Stimulated activated naive B cell treated with anti-CD40 and anti-IgM and Interleukin-4, amounts not matched to agents 10 μg/mL and 1 μg/mL and 100 μg/mL, for 72 hours (primary cell): ENCODE measurements at places on chromosomes 6 and 20.
A peak's percentile ranks its signal among the peaks of the same experiment; 100 is the strongest.

DNA sequence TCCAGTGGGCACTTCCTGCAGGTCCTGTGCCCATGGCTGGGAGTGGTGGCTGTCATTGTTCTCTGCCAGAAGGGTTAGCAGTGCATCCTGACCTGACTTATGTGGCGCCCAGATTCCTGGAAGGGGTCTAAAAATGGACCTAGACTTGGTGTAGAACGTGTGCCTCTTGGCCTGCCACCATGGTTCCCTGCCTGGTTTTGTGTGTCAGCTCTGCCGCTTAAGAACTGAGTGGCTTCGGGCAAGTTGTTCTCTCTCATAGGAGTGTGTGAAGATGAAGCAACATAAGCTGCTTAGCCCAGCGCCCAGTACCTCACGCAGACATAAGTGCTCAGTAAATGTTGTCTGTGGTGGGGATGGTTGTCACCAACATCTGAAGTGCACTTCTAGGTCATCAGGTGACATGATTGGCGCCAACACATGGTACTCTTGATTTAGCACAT lies 52.1 kb downstream of the PTPN1 start:
- peak overlapping the region; percentile 71 for H3K27ac ChIP-seq
- H3K4me1 ChIP-seq, result peaks cover 62% of the 10 kb centered on the region
- no peak overlapping the region for H3K4me3 ChIP-seq
- no peaks in the 10 kb centered on the region for H3K27me3 ChIP-seq

DNA sequence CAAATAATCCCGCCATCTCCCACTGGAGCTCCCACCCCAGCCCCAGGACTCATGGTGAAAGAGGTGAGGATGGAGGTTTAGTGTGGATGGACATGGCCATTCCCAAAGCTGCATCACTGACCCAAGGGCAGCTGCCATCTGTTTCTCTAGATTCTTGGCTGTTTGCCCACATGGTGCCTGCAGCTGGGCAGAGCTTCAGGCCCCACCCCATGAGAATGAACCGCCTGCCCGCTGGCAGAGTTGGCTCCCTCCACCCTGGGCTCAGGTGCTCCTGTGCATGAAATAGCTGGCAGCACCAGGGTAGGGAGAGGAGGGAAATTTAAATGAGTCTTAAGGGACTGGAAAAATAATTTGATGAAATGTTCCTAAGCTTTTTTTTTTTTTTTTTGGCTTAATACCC lies 17.4 kb downstream of the SCML4 start:
- no peak for DNase-seq
- peaks cover 9% of the 10 kb centered on the region for H3K4me1 ChIP-seq
- no peak overlapping the region for H3K27ac ChIP-seq
- no peaks in the 10 kb centered on the region for H3K27me3 ChIP-seq
- peaks cover 4% of the 10 kb centered on the region for H3K36me3 ChIP-seq

DNA sequence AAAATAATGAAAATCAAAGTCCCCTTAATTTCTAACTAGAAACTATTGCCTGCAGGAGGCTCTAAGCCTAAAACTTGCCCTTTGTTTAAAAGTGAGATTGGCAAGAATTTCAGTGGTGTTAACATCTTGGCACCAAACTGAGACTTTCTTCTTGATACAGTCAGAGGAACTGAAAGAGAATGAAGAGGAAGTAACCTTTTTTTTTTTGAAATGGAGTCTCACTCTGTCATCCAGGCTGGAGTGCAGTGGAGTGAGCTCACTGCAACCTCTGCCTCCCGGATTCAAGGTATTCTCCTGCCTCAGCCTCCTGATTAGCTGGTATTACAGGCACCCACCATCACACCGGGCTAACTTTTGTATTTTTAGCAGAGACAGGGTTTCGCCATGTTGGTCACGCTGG lies 3.6 kb downstream of the DOP1A start:
- no peaks in the 10 kb centered on the region for H3K27me3 ChIP-seq
- H3K27ac ChIP-seq, result peak overlapping the region; percentile 65
- DNase-seq, result peak; percentile 17
- H3K4me3 ChIP-seq, result peak overlapping the region; percentile 11

- H3K4me1 ChIP-seq, result peaks cover 16% of the 10 kb centered on the region
- H3K36me3 ChIP-seq, result peaks cover 45% of the 10 kb centered on the region
- no peaks in the 10 kb centered on the region for H3K27me3 ChIP-seq
- no peak for DNase-seq
Measured at GRCh38 chr20:44633187-44633810, 18.2 kb downstream of the ADA start.

- peaks cover 6% of the 10 kb centered on the region for H3K4me1 ChIP-seq
- H3K4me3 ChIP-seq, result no peak overlapping the region
- no peak for DNase-seq
- H3K36me3 ChIP-seq, result peaks cover 3% of the 10 kb centered on the region
- peaks cover 5% of the 10 kb centered on the region for H3K27me3 ChIP-seq
Measured at GRCh38 chr20:19969106-19969505, 48.1 kb upstream of the NAA20 start.

- H3K27me3 ChIP-seq, result no peaks in the 10 kb centered on the region
- H3K4me1 ChIP-seq, result no peaks in the 10 kb centered on the region
- no peak overlapping the region for H3K4me3 ChIP-seq
Measured at GRCh38 chr6:166877906-166878305, 78.4 kb downstream of the RNASET2 start.

GRCh38 chr20:2751347-2751877 lies 49.0 kb downstream of the CPXM1 start:
- no peak overlapping the region for H3K27ac ChIP-seq
- peaks cover 37% of the 10 kb centered on the region for H3K4me1 ChIP-seq
- H3K4me3 ChIP-seq, result peak overlapping the region; percentile 57
- DNase-seq, result no peak
- no peaks in the 10 kb centered on the region for H3K36me3 ChIP-seq

DNA sequence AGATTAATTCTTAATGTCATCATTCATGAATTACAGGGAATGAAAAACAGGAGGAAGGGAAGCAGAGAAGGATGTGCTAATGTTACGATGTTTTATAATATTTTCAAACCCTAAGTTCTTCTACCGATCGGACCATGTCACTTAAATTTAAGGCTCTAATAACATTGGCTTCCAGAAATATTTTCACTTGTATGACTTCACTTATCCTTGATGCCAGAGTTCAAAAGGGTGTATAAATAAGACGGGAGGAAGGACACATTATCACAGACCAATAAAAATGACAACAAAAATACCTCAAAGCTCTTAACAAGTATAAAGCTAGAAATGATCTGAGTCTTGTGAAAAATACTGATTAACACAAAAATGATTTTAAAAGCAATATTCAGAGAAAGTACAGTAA lies 370.4 kb upstream of the CITED2 start:
- H3K4me3 ChIP-seq, result no peak overlapping the region
- DNase-seq, result no peak
- H3K36me3 ChIP-seq, result no peaks in the 10 kb centered on the region
- no peak overlapping the region for H3K27ac ChIP-seq

- no peaks in the 10 kb centered on the region for H3K4me1 ChIP-seq
- H3K27ac ChIP-seq, result no peak overlapping the region
- no peak overlapping the region for H3K4me3 ChIP-seq
- peaks cover 45% of the 10 kb centered on the region for H3K27me3 ChIP-seq
Measured at GRCh38 chr6:166684170-166684569, 57.1 kb upstream of the RPS6KA2 start.

DNA sequence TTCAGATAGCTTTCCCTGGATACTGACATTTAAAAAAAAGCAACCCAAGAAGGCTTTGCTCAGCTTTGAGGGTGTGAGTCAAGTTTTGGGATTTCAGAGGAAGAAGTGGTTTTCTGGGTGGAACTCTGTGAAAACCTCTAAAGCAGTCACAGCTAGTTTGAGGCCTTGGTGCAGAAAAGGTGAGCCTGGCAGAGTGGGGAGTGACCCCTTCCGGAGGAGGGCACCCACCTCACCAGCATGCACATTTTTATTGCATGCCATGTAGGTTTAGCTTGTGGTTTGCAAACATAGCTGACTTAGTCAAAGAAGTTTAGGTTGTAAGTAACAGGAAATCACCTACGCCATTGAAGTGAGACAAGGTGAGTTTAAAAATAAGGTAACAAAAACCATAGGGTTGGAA lies 146.8 kb upstream of the PMEPA1 start:
- no peaks in the 10 kb centered on the region for H3K36me3 ChIP-seq
- H3K27ac ChIP-seq, result no peak overlapping the region
- peaks cover 4% of the 10 kb centered on the region for H3K27me3 ChIP-seq

DNA sequence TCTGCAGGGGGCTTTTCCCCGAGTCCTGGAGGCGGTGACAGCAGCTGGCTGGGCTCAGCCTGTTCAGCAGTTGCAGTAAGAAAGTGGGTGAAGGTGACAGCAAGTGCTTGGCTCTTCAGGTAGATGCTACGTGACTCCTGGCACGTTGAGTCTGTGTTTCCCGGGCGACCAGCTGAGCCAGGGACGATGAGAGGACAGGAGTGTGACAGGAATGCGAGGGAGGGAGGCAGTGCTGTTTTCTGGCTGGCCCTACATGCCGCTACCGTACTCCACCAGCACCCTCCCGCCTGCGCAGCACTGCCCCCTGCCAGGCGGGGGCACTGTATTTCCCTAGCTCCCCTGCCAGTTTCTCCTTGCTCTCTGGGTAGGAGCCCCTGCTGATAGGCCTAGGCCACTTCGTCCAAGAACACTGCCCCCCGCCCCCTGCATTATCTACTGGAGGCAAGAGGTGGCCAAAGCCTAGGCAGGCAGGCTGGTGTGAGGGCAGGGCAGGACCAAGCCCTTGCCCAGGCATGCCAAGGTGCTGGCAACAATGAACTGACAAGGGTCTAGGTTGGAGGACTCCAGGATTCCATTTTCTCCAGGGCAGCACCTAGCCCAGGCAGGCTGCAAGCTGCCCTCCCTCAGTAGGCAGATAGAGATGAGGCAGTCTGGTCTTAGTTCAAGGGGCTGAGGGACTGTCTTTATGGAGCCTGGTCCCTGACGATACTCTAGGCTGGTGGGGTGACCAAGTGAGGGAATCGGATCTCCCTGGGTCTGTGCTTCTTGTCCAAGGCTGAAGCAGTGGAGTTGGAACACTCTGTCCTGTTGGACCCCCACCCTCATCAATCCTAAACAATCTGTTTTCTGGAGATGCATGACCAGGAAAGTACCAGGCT lies 19.2 kb downstream of the MRPS18A start:
- DNase-seq, result no peak
- H3K27ac ChIP-seq, result peak overlapping the region; percentile 69
- peaks cover 18% of the 10 kb centered on the region for H3K4me1 ChIP-seq
- H3K4me3 ChIP-seq, result no peak overlapping the region
- peaks cover 26% of the 10 kb centered on the region for H3K36me3 ChIP-seq
- H3K27me3 ChIP-seq, result no peaks in the 10 kb centered on the region

- no peak overlapping the region for H3K27ac ChIP-seq
Measured at GRCh38 chr6:106574741-106575458, 54.4 kb downstream of the RTN4IP1 start.

GRCh38 chr20:63178889-63179686 lies 36.8 kb downstream of the YTHDF1 start:
- DNase-seq, result peak; percentile 58
- H3K27me3 ChIP-seq, result peaks cover 88% of the 10 kb centered on the region
- peak overlapping the region; percentile 82 for H3K4me3 ChIP-seq

GRCh38 chr20:56722042-56722441 lies 92.9 kb downstream of the TFAP2C start:
- peaks cover 1% of the 10 kb centered on the region for H3K36me3 ChIP-seq
- no peaks in the 10 kb centered on the region for H3K27me3 ChIP-seq
- no peak overlapping the region for H3K27ac ChIP-seq
- peaks cover 9% of the 10 kb centered on the region for H3K4me1 ChIP-seq
- H3K4me3 ChIP-seq, result no peak overlapping the region

GRCh38 chr20:62359491-62360121 lies 7.5 kb downstream of the LAMA5 start:
- no peak overlapping the region for H3K27ac ChIP-seq
- no peak overlapping the region for H3K4me3 ChIP-seq

- H3K27me3 ChIP-seq, result no peaks in the 10 kb centered on the region
- DNase-seq, result no peak
- H3K27ac ChIP-seq, result no peak overlapping the region
- H3K4me3 ChIP-seq, result no peak overlapping the region
- H3K36me3 ChIP-seq, result no peaks in the 10 kb centered on the region
Measured at GRCh38 chr6:123551939-123552707, 84.6 kb downstream of the TRDN start.

DNA sequence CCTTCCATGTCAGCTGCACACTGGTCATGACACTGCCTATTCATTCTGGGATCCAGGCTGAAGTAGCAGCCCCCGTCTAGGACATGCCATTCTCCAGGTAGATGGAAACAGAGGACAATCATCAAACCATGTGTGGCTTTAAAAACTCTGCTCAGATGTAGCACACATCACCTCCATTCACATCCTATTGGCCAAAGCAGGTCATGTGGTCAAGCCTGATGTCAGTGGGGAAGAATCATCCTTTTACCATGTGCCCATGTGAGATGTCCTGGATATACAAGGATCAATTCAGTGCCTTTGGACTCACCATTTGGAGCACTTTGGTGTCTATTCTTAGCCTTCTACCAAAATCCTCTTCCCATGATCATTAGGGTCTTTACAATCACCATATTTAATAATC lies 99.5 kb downstream of the CDC5L start:
- no peak for DNase-seq
- no peak overlapping the region for H3K27ac ChIP-seq
- H3K4me3 ChIP-seq, result no peak overlapping the region
- H3K36me3 ChIP-seq, result no peaks in the 10 kb centered on the region
- no peaks in the 10 kb centered on the region for H3K4me1 ChIP-seq

DNA sequence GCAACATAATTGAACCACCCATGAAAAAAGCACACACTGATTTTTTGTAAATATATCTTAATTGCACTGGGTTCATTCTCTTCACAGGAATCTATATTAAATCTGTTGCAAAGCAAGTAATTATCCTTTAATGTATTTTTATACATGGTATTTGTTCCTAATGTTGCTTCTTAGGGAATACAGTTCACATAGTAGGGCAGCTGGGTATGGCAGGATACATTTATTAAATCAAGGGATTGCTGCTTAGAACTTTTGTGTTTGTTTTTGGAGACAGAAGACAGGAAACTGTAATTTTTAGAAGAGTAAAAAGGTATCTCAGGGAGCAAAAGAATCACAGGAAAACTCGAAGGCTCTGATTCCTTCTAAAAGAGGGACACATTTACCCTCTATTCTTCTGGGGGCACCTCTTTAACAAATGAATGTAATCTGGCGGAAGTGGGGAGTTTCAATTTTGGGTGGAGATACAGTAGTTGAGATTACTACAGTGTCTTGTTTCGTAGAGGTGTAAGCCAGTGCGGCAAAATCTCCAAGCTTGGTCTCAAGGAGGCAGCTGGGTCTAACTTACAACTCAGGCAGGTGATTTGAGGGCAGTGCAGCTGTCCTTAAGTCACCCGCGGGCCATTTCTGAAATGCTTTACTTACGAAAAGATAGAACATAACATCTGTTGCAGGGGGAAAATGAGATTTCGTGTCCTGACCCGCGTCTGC lies 812 bp upstream of the SMIM13 start:
- peak overlapping the region; percentile 98 for H3K27ac ChIP-seq
- peak overlapping the region; percentile 89 for H3K4me3 ChIP-seq
- peaks cover 3% of the 10 kb centered on the region for H3K36me3 ChIP-seq
- DNase-seq, result peak; percentile 31
- peaks cover 30% of the 10 kb centered on the region for H3K4me1 ChIP-seq
